ENCODE measurements at places on chromosomes 12 and 14.
A peak's percentile ranks its signal among the peaks of the same experiment; 100 is the strongest.

DNA sequence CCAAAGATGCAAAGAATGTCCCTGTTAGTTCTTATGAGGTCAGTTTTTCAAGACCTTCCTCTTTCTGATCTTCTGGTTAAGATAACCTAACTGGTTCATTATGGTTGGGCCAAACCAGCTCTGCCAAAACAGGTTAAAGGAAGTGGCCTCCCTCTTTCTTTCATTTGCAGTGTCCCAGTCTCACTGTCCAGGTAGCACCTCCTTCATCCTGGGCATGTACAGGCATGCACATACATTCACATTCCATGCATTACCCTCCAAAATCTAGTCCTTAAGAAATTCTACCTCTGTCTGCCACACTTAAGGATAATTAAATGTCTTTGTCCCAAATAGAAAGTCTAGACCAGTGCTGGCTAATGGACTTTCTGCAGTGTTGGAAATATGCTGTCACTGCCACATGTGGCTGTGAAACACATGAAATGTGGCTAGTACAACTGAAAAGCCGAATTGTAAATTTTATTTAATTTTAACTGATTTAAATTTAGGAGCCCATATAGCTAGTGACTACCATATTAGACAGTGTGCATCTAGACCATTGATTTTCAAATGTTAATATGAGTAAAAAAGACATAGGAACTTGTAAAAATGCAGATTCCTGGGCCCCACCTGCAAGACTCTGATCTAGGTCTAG is 169.3 kb downstream of the PCNX1 start:
- no peak for DNase-seq

- no peak for DNase-seq
These were observed 9.1 kb downstream of the B4GALNT1 start for GRCh38 chr12:57623811-57624390.

DNA sequence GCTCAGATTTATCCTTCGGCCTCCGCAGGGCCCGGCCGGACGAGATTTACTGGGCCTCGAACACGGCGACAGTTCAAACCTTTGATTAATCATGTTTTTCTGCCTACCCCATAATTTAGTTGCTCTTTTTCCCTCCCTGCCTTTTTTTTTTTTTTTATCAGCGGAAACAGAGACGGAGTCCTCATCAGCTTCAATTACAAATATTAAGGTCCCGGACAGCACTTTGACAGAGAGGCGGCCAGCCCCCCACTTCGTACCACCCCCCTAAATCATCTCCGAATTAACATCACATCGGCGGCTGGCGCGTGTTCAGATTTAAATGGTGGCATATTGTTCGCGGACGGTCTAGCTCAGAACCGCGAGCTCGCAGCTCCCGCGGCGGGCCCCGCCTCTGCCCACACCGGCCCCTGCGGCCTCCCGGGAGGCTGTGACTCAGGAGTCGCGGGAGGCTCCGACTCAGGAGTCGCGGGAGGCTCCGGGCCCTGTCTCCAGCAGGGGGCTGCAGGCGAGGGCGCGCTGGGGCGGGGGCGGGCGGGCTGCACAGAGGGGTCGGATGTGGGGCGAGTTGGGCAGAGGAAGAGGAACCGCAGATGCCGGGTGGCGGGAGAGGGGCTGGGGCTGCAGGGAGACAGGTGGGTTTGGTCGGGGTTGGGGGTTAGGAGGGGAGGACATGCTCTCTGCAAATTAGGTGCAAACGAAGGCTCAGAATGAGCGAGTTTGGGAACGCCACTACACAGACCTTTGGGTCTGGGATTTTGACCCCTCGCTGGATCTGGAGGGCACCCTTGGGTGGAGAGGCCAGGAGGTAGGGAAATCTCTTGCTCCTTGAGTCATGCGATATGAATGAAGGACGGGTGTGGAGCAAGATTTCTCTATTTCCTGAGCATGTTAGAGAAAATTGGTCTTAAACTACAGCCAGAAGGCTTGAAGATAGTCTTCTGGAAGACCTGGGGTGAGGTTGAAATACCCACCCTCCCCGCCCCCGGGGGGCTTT is 19.6 kb upstream of the ATP5MC2 start:
- peak; percentile 82 for DNase-seq

DNA sequence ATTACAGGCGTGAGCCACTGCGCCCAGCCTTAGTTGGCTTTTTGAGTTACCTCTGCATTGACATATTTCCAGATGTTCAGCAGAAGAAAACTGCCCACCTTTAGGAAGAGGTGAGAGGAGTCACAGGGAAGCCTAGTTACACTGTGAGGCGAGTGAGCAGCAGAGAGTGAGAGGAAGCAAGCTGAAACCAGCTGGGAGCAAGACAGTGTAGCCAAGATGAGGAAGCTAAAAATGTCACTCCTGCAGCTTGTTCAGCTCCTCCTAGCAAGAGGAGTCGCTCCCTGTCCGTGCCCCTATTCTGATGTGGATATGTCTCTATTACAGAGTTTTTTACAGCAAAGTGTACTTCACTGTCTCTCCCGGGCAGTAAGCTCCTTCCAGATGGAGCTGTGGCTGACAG is 127.6 kb downstream of the GXYLT1 start:
- DNase-seq = no peak

DNA sequence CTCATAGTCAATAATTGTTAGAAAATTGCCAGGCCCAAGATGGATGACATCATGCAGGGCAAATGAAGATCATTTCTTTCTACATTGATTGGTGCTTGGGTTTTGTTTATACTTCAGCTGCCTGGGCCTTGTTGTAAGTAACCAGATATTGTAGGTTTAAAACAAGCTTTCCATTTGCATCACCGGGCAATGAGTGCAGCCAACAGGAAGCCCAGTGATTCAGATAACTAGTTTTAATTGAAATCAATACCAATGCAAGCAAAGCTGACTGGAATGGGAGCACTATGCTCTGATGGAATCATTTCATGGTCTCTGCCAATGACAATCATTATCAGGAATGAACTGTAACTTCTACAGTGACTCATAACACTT is 279.3 kb downstream of the DUSP6 start:
- peak; percentile 90 for DNase-seq

GRCh38 chr14:30159374-30159773 is 231.7 kb upstream of the PRKD1 start:
- no peak for DNase-seq

DNA sequence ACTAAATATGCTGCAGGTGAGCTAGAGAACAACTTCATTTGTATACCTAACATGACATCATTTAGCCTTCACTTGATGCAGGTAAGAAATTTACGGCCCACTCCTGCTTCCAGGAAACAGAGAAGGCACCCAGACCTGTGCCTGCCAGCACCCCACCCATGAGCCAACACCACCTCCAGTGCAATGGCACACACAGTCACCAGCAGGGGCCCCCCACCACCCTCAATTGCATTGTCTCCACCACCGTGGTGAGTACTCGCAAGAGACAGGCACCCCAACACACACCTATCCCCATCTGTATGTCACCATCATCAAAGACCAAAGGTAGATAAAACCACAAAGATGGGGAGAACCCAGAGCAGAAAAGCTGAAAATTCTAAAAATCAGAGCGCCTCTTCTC is 107.6 kb downstream of the KLHL28 start:
- DNase-seq = no peak

- peak; percentile 47 for DNase-seq
These were observed 217.9 kb upstream of the BTG1 start for GRCh38 chr12:92363295-92364146.

GRCh38 chr12:100573292-100574186 is at the start of gene GAS2L3:
Gene GAS2L3, plus strand, starts transcription at chr12:100573684. Its CDS starts 21,221 bp downstream, at chr12:100594905.
- DNase-seq = peak; percentile 80

- no peak for DNase-seq
These were observed 20.7 kb downstream of the SLC6A12 start for GRCh38 chr12:193261-193660.

DNA sequence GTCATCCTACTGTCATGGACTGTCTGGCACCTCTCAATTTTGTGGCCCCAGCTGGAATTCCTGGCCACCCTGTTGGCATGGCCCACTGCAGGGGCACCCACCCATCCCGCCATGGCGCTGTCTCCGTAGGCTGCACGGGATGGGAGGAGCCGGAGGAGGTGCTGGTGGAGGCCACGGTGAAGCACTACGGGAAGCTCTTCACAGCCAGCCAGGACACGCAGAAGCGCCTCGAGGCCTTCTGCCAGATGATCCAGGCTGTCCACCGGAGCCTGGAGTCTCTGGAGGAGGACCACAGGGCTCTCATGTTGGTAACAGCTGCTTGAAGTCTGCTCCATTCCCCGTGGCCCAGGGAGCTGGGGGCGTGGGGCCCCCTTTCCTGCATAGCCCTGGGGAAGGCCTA is 3.9 kb downstream of the CCDC197 start:
- DNase-seq = no peak

DNA sequence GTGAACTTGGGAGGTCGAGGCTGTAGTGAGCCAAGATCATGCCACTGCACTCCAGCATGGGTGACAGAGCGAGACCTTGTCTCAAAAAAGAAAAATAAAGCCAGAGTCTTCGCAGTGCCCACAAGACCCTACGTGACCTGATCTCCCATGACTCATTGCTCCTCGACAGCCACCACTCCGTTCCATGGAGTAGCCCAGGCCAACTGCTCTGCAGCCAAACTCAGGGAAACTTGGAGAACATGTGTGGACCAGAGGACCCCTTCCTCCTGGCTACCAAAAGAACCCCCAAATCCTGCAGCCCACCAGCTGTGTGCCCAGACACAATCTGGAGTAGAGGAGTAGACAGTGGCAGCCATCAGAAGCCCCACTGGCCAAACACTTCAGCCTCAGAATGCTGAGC is 32.1 kb upstream of the PPP2R5C start:
- no peak for DNase-seq

DNA sequence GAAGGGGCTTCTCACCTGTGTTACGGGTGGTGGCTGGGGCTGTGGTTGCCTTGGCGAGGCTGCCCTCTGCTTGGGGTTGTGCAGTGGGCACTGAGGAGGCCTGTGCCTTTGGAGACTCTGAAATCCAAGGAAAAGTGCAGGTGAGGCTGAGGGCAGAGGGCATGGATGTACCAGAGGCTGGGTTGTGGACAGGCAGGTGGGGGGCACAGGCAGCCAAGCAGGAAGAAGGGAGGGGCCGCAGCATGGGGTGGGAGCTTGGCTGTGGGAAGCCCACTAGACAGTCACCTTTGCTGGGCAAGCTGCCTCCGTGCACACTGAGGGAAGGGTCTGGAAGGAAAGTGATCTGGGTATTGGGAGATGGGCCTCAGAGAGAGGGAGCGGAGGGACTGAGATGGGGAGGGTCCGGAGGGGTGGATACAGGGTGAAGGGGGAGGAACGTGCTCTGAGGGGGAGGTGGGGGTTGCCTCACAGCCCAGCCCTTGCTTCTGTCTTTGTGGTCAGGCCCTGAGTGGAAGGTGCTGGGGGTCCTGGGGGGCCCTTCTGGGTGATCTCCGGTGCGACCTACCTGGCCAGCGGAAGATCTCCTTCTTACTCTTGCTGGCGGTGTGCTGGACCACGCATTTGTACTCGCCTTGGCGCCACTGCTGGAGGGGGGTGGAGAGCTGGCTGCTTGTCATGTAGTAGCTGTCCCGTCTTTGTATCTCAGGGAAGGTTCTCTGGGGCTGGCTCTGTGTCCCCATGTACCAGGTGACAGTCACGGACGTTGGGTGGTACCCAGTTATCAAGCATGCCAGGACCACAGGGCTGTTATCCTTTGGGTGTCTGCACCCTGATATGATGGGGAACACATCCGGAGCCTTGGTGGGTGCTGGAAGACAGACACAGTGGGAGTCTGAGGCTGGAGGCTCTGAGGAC is 318.7 kb downstream of the TMEM121 start:
- no peak for DNase-seq

DNA sequence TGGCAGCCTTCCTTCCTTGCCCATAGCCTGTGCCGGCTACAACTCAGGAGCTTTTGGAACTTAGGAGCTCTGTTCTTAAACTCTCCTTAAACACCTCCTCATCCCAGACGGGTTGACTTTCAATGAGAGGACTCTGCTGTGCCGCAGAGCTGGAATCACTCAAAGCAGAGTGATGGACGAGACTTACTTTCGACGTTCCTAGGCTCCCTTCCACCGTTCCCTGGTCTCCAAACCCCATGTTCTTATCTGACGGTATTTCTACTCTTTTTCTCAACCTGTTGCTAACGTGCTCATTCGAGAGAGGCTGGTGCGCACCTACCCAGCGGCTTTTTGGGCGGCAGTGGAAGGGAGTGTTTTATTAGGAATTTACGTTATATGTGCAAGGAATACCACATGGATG is 232.7 kb downstream of the CACNA1C start:
- no peak for DNase-seq

DNA sequence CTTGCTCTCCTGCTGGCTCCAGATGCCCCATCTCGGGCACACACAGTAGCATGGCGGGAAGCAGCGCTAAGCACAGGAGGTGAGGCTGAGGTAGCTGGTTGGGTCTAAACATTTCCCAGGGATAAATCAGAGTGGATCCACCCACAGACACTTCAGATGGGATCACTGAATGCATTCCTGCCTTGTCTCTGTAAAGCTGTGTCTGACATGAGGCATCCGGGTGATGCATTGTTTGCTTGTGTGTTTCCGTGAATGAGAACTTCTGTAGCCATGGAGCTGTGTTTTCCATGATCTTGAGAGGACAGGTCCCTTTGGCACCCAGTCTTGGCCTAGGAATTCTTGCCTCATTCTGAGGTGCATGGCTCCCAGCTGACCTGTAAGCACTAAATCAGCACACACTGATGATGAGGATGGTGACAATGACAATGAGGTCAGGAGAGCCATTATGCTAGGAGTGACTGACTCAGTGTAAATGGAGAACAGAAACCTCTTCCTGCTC is 6.7 kb upstream of the KRT75 start:
- DNase-seq = peak; percentile 7

DNA sequence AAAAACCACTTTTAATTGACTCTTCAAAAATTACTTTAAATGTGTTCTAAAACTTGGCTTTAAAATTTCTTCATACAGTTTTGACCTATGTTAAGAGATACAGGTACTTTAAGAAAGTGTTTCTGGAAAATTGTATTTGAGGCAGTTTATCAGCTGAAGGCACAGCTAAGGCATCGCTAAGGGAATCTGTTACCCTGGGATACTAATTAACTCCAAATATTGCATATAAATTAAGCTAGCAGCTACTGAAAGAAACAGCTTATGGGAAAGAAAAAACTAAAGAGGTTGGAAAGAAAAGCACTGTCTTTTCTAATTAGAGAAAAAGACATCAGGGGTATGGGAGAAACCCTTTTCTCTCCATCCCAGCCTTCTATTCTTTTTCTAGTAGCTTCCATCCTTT is 134.1 kb upstream of the SLC35F4 start:
- DNase-seq = no peak

GRCh38 chr14:77177702-77178101 is 3.9 kb upstream of the TMEM63C start:
- DNase-seq = no peak

- DNase-seq = no peak
These were observed 821.3 kb upstream of the TMEM132C start for GRCh38 chr12:127445581-127446139.
